ENCODE measurements at places on chromosomes 5 and 9.

- DNase-seq: no peak
Observed at GRCh38 chr5:36153298-36153677, 1.4 kb downstream of the SKP2 start.

DNA sequence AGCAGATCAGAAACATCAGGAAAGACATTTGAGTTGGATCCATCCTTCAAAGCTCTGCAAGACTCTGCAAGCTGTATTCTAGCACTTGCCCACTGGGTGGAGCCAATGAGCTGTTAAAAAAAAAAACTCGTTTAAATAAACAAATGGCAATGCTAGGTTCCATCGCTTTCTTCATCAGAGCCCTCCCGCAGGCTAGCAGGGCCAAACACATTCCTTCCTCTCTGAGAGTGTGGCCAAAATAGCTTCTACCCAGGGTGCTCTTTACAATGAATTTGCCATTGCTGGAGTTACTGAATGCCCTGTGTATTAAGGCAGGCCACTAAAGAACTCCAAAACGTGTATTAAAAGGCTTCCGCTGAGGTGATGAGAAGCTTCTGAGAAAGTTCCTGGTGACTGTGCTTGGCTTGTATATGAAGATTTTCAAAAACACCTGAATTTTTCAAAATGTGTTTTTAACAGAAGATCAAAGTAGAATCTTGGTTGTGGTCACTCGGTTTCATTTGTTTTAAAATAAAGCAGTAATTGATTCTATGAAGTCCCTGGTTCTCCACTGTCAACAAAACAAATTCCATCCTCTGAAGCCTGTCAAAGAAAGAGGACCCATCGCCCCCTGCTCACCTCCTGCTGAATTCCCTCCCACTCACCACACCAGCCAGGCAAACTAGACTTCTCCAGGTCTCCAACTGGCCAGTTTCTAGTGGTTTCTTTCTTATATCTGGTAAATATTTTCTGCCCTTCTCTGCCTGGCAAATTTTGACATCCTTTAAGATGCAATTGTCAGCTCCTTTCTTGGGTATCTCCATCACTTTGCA is 36.5 kb upstream of the EQTN start:
- peak; percentile 93 for DNase-seq

- DNase-seq: no peak
Observed at GRCh38 chr5:110735556-110735955, 3.3 kb upstream of the SLC25A46 start.

GRCh38 chr5:176183321-176184074 is 54.7 kb upstream of the SIMC1 start:
- DNase-seq: no peak

GRCh38 chr9:105126226-105126625 is 118.2 kb upstream of the SLC44A1 start:
- no peak for DNase-seq

DNA sequence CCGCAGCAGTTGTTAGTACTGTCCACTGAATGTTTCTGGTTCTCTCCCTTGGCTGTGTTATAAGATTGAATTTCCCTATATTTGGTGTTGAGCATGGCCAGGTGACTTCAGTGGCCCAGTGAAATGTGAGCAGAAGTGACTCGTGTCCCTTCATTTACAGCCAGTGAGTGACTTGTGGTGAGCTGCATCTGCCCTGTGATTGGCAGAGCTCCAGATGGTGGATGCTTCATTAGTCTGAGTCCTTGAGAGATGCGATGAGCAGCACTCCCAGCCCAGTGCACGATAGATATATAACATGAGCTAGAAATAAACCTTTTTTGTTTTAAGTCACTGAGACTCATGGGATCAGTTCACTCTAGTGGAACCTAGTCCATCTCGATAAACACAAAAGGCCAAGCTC is 19.3 kb downstream of the PCSK5 start:
- no peak for DNase-seq

DNA sequence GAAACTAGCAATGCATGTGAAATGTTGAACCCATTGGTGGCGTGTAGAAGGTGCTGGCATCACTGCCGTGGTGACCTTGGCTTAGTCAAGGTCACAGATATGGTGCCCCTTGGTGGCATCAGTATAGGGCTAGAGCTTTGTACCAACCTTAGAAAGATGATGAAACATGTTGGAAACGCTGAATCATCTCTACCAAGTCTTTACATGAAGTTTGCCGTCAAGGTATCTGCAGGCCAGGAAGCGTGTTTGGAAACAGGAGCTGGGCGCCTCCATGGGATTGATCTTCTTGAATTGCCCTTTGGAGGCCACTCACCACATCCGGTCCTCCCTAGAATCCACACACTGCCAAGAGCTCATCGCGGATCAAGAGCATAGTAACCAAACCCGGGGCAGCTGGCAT is 16.9 kb upstream of the BOD1 start:
- no peak for DNase-seq

DNA sequence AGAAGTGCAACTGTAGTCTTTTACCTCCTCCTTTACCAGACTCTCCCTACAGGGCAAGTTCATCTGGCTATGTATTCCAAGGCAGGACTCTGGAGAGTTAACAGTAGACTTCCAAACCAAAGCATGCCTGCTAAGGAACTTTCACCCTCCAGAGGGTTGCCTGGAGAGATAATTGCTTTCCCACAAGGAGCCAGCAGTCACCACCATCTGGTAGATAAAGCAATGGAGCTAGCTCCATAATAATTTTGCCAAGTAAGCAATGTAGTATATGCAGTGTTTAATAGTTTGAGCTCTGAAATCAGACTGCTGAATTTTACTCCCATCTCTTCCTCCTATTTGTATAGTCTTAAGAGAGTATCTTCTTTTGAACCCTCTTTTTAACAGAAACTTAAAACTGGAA is 566.8 kb upstream of the PTGER4 start:
- no peak for DNase-seq

DNA sequence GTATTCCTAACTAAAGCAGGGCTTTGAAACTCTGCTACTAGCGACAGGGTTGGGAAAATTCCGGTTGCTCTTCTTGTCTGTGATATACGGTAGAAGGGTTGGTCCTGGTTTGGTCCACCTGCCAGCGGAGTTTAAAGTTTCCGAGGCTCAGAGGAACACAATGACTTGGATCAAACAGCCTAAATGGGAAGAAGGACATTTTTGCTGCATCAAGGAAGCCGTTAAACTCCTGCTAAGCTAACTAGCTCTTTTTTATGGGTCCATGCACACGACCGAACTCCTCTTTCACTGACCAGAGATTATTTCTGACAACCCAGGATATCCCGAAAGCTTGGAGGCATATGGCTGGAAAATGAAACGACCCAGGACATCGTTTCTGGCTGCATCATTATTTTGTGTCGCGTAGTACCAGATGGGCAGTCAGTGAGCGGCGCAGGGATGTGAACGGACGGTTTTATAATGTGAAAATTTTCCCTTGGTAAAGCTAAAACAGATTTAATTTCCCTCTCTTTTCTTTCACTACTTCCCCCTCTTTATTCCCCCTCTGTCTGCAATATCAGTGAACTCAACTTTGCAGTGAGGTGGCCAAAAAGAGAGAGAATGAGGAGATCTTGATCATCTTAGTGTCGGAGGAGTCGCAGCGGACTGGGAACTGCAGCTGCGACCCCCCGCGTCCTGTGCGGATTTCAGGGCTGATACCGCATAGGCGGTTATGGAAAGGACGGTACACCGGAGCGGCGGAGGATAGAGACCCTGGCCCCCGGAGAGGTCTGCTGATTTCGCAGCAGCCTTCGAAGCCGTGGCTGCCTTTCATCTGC is at the start of gene LURAP1L:
Gene LURAP1L (plus strand): TSS at position 160 of the 818 bp plus-strand sequence. CDS start 696 bp downstream, outside the sequence.
- DNase-seq: peak; percentile 85

DNA sequence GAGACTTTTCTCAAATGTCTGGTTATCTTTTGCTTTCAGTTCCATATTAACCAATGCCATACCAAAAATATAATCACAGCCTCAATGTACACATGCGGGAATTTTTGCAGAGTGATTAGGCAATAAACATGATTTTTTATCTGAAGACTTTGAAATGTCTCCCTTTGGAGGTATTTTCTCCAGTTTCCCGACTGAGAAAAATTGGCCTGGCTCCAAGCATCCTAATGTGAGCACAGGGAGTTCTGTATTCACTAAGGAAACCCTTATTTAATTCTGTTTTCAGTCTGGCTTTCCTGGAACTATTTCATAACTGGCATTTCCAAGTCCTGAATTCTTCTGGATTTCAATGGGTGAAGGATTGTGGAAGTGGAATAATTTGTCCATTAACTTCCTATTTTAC is 8.5 kb downstream of the HCN1 start:
- no peak for DNase-seq

GRCh38 chr9:93900971-93901861 is 53.9 kb downstream of the BARX1 start:
- no peak for DNase-seq

- no peak for DNase-seq
Observed at GRCh38 chr5:144779368-144779767, 608.7 kb downstream of the KCTD16 start.

DNA sequence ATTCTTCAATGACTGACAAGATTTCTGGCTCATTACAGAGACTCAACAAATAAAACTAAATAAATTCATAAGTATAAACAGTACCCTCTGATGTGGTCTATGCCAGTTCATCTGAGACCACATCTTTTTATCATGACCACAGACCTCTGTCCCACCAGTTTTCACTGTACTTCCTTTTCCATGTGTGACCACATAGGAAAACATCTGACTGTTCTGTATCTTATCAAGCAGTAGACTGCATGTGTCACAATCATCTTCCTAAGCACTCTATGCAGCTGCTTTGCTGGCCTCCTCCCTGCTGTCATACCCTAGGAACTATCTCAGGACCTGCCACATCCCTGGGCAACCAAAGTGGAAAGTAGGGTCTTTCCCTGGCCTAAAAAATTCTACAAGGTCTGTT is 205.0 kb upstream of the ZNF462 start:
- DNase-seq: no peak

GRCh38 chr9:121711797-121712196 is 60.4 kb downstream of the DAB2IP start:
- DNase-seq: no peak

- no peak for DNase-seq
Observed at GRCh38 chr9:77982581-77983319, 48.9 kb downstream of the GNAQ start.

DNA sequence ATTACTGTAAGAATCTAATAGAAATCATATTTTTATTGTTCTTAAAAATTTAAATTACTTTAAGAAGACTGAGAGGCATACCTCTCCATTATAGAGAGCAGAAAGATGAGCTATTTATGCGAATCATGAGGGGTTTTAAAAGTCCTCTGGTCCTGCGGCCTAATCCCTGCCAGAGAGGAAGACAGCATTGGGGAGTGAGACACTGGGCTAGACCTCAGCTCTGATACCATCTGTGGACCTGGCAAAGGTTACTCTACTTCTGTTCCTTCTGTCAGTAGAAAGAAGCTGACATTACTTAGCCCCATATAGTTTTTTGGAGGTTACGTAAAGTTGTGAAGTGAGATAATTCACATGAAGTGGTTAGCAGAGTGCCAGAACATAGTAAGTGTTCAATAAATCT is 103.6 kb downstream of the CCDC192 start:
- DNase-seq: no peak

GRCh38 chr9:29213417-29214153 is 1640.3 kb upstream of the C9orf72 start:
- DNase-seq: no peak

GRCh38 chr5:91495699-91496098 is 112.6 kb upstream of the ARRDC3 start:
- no peak for DNase-seq

GRCh38 chr9:99357575-99357974 is 135.5 kb downstream of the SEC61B start:
- no peak for DNase-seq

DNA sequence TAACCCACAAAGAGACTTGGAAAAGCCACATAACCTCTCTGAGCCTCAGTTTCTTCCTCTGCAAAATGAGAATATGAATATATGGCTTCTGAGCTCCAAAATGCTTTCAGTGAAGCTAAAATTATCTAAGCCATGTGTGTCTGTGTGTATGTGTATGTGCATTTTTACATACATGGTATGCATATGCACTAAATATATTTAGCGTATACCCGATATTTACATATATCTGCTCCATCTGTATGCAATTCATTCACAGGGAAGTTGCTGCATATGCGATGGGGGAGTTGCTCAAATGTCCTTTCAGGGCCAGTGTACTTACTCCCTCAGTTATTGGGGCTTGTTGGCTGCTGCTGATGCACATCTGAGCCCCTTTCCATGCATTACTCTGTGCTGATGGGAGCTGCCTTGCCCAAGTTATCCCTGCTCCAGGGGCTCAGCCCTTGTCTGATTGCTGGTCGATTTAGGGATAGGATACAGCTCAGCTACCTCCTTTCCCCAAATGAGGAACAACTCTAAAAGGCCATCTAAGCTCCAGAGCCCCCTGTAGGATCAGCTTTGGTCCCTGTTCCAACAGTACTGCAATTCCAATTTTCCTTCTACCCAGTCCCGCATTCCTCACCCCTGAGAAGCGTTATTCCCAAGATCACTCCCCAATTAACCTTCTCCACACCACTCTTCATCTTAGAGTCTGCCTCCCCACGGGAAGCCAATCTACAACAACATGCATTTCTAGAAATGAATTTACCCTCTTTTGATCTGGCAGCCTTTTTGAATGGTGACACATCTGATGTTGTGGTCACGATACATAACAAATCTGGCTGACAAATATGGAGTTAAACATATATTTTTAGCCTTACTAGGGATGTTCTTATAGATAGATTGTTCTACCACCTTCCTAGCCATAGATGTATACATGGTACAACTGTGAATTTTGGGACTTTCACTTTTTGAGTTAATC is 15.9 kb downstream of the RHOBTB3 start:
- no peak for DNase-seq

DNA sequence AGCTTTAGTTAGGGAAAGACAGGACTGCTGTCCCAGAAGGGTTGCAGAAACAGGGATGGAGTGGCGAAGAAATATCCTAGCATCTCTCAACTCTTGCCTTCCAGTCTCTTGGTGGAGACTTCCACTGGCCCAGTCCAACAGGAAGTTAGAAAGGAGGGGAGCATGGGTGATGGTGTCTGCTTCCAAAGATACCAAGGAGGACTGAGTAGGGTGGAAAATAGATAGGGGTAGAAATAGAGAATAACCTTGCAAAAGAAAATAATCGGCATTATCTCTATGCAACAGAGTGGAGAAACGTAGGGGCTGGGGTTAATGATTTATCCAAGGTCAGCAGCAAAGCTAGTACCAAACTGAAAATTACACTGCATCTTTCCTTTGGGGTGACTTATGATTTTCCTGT is 242.3 kb downstream of the PSAT1 start:
- no peak for DNase-seq

Measured in HT-29 (cell line).